Stimulated activated CD8-positive, alpha-beta memory T cell treated with anti-CD3 and anti-CD28 coated beads, Interleukin-7, amount 100 ng/mL, for 1 hour (primary cell): ENCODE measurements at places on chromosomes 3 and 15.
A peak's percentile ranks its signal among the peaks of the same experiment; 100 is the strongest.

- no peak for DNase-seq
Observed at GRCh38 chr3:153463895-153464294, 301.9 kb downstream of the RAP2B start.

- no peak for DNase-seq
Observed at GRCh38 chr15:72202801-72203506, 5.4 kb upstream of the GRAMD2A start.

DNA sequence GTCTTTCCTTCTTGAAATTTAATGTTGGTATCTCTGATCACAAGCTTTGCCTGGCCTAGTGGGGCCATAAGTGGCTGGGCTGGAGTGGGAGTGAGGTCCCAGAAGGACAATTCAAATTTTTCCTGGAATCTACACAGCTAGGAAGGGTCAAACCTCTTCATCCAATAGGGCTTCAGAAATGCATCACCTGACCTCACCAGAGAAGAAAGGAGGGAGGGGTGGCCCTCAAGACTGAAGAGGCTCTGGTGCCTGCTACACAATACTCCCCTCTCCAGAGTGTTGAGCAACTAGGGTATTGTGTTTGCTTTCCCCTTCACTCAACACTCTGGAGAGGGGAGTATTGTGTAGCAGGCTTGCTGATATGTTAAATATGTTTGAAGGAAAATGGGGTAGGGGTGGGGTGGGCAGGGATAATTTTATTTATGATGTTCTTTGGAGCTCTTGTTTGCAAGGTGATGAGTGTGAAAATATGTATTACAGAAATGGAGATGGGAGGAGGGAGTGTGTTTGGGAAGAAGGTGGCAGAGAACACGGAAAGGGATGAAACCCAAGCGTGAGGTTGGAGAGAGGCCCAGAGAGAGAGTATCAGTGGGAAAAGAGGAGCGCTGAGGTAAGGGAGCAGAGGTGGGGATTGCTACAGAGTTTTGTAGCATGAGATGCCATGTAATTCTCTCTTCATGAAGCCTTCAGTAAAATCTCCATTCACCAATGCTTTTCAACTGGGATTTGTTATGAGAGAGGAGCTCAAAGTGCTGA is 5.7 kb upstream of the KLHL24 start:
- DNase-seq = no peak

GRCh38 chr3:138862924-138863775 is 28.4 kb upstream of the PIK3CB start:
- no peak for DNase-seq

- DNase-seq = no peak
Observed at GRCh38 chr15:56963710-56964109, 45.3 kb downstream of the TCF12 start.

DNA sequence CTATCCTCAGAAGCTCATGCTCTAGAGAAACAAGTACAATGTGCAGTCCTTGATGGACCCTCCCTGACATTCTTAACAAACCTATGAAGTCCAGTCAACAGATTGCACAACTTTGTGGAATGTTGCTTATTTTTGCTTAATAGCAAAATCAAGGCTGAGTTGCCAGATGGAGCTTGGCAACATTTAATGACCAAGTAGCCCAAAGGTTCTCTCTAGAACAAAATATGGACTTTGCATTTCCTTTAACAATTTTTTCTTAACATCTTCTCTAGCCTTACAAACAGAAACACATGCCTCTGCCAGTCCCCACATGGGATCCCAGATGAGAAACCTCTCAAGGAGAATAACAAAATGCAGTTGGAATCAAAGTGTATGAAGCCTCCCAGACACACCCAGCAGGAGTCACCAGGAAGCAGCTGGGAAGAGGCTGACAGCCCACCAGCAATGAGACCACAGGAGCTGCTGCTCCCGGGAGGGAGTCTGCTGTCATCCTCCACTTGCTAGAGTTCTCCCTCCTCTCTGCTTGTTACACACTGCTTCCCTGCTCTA is 422.5 kb upstream of the CDIN1 start:
- DNase-seq = no peak

DNA sequence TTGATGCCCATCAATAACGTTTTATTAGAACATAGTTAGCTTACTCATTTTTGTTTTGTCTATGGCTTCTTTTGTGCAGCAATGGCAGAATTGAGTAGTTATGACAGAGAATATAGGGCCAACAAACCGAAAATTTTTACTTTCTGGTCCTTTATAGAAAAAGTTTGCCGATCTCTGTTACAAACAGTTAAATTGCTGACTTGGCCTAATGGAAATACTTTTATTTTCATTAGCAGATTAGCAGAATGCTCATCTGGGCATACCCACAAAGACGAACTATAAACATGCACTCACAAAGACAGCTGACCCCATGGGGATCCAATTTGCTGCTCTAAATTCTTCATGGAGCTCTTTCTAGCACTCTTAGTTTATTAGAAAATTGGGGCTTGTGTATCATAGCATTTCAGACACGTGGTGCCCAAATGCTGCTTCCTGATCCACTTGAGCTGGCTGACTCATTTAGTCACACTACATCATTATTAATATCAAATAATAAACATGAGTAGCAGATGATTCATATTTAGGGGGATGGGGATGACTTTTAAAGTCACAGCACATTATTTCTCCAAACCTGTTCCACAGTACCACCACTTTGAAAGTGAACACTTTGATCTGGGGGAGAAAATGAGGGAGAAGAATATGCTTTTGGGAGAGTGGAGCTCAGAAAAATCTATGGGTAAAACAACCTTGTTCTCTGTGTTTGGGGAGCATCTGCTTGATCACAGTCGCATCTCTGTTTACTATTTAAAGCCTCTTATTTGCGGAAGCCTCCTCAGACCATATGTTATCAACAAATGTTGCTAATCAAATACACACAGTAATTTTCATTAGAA is 228.1 kb upstream of the FEZF2 start:
- DNase-seq = no peak

- no peak for DNase-seq
Observed at GRCh38 chr3:24385012-24385615, 109.5 kb downstream of the THRB start.

DNA sequence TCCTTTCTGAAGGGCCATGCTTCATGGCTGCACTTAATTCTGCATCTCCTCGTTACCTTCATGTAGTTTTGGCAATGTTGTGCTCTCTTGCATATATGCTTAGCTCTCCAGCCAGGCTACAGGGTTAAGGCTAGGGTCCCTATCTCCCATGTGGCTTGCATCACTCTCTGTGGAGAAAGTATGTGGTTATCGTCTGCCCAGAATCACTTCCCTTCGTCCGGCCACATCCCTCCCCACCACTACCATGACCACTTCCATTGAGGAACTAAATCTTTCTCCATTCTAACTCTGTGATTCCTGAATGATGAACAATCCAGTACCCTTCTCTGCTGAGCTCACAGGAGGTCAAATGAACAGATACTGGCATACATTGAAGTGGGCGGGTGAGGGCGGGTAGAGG is 34.0 kb downstream of the WWTR1 start:
- DNase-seq = no peak

- DNase-seq = no peak
Observed at GRCh38 chr3:87997298-87997697, 61.5 kb downstream of the CGGBP1 start.

DNA sequence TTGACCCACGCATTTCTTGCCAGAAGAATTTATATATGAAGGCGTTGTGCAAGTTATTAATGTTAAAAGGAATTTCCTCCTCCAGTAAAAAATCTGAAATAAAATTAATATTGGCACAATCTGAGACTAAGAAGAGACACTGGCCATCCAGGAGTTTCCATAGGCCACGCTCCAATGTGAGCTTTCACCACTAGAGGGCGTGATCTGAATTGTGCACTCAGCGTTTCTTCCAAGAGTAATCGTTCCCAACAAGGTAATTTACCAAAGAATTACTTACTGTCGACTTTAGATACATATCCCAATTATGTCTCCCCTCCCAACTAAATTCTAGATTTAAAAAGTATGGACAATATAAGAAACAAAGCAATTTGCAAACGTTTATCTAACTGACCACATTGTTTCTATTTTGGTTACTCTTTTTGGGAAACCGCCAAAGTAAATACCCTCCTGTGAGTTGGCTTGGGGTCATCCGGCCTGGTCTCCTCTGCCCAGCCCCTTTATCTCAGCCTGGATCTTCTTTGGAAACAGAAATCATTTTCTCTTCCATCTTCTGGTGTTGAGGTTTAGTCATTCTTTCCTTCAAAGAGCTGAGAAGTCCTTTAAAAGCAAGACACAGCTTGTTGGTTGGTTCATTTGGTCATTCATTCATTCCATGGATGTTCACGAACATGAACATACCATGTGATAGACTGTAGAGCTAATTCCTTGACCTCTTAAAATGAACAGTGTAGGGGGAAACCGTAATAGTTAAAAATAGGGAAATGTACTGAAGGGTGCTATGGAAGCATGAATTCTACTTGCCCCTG is 26.2 kb downstream of the POLR2M start:
- DNase-seq = peak; percentile 13

DNA sequence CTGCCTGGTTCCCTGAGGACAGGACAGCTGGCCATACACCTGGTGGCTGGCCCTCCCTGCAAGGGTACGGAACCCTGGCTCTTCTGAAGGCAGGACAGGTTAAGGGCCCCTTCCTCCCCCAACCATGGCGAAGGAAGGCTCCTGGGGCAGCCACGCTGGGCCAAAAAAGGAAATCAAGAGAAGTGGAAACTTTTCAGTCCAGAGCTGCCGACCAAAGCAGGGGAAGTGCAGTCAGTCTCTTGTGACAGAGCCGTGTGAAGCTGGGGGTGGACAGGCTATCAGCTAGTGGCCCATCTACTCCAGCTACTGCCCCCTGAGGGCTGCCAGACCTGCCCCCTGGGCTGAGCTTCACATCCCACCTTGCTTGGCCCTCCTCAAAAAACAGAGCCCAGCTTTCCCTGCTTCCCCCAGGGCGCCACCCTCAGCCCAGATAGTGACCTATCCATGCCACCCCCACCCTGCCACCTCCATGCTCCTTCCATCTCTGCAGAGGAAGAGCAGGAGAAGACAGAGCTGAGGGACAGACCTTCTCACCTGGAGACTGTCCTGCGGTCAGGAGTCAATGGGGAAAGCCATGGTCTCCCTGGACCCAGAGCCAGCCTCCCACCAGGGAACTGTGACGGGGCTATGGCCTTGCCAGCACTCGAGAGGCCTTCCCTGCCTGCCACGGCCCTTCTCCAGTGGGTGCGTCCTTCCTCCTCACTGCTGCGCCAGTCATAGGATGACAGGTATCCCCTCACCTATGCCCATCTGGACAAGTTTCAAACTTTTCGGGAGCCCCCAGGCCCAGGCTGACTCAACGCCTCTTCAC is 4.6 kb downstream of the SEMA7A start:
- DNase-seq = no peak

DNA sequence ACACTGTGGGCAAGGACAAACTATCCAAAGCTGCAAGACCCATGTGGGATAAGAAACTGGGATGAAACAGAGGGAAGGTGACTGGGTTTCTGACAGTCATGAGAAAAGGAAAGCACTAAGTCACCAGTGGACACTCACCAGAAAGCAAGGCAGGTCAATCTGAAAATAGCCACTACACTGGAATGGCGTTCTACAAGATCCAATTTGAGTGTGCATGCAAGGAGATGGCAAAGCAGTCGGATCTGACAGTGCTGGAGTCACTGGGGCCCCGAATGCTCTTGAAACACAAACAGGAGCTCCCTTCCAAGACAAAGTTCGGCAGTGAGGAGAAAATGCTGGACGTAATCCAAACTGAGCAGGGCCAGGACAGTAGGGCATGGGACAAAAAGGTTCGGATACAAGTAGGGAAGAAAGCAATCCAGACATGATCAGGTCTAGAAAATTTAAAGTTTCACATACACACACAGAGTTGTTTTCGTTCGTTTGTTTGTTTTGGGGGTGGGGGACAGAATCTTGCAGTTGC is 95.5 kb downstream of the EOMES start:
- no peak for DNase-seq

- no peak for DNase-seq
Observed at GRCh38 chr3:131277836-131278497, 103.6 kb upstream of the NUDT16 start.

GRCh38 chr15:48096355-48096786 is 24.4 kb upstream of the SLC24A5 start:
- no peak for DNase-seq

- DNase-seq = no peak
Observed at GRCh38 chr15:39597751-39598185, 16.9 kb downstream of the THBS1 start.

- DNase-seq = no peak
Observed at GRCh38 chr15:35725353-35725752, 179.4 kb upstream of the DPH6 start.

DNA sequence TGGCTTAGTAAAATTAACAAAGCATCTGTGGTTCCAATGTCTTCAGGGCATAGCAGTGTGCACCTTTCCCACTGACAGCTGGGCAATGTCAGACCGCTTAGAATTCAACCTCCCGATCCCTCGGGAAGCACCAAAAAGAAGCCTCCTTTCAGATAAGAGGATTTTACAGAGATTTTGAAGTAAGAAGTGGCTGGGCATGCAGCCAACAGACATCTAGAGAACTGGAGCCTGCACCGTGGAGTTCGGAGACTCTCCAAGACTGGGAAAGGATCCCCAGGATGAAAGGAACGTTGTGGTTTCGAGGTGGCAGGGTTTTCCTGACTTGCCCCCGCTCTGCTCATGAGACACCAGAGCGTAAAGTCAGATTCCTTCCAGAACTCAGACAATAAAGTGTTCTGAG is 5.3 kb downstream of the FAM174B start:
- no peak for DNase-seq

GRCh38 chr3:197297002-197297401 is 1.4 kb downstream of the DLG1 start:
- DNase-seq = no peak

DNA sequence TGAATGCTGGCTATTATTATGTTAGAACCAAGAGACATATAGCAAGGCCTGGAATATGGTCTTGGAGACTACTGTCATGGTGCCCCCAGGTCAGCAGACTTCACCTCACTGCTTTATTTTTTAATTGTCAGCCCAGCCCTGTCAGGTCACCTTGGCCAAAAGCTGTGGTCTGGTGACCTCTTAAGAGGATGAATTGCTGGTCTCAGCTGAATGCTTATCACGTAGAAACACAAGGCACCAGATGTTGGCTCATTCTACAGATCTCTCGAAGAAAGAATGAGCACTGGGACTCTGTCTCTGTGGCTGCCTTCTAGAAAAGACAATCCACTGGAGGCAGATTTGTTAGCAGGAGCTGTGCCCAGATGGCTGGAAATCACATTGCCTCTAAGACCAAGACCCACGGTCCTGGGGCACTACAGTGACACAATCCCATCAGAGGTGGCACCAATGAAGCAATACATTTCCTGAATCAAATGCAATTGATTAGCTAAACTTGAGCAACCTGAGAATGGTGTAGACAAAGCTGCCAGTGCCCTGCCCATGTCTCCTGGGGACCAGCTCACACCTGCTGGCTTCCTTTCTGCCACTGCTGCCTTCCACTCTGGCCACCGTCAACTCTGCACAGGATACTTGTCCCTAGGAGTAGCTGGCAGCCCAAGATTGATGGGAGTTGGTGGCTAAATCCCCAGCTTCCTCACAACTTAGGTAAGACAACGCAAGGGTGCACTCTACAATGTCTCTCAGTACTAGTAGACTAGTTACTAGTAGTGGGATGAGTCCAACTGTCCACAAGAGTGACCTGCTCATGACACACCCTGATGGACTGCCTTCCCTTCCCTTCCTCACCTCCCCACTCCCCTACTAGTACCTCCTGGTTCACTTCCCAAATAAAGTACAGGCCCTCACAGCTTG is 384.9 kb upstream of the PROK2 start:
- DNase-seq = no peak

GRCh38 chr3:195003006-195003892 is 267.7 kb downstream of the XXYLT1 start:
- no peak for DNase-seq

- DNase-seq = no peak
Observed at GRCh38 chr15:58010983-58011382, 54.5 kb downstream of the ALDH1A2 start.
